ENCODE measurements at places on chromosomes 2 and 18.

DNA sequence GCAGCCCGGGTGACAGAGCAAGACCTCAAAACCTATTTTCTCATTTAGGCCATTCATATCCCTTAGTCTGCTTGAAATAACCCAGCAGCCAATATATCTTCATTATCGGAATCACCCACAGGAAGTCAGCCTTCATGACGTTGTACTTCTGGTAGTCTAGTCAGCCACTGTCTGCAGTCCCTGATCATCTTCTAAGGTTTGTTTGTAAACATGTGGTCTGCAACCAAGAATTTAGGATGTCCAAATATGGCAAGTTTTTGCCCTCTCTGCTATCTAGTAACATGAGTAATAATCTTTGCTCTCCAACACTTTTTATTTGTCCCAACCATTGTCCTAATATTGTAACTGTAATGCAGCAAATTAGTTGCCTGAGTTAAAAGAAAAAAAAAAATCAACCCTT, 92.5 kb downstream of the PRPF40A start:
- DNase-seq, result no peak

- DNase-seq, result no peak
These were observed 28.0 kb upstream of the EDAR start for GRCh38 chr2:109017017-109017416.

GRCh38 chr2:42830922-42831574, 38.7 kb upstream of the HAAO start:
- DNase-seq, result no peak

DNA sequence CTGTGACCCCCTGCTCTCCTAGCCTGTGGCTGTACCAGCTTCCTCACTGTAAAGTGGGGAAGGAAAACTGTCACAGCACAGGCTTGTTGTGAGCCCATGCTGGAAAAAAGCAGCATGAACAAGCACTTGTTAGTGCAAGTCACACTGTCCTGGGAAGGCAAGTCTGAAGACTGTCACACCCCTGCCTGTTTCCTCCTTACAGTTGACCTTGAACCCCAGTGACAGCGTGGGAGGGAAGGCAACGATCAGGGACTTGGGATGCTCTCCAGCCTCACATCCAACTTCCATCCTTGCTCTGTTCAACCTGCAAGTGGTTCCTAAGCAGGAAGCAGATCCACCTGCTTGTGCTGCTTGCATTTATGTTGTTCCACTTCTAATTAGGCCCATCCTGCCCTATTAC, 311.3 kb upstream of the KLHL29 start:
- no peak for DNase-seq

- no peak for DNase-seq
These were observed 143.5 kb downstream of the AQP4 start for GRCh38 chr18:26721854-26722564.

GRCh38 chr2:236799391-236800026, 229.9 kb downstream of the ACKR3 start:
- DNase-seq, result no peak

- DNase-seq, result no peak
These were observed 27.0 kb upstream of the TWIST2 start for GRCh38 chr2:238820916-238821315.

DNA sequence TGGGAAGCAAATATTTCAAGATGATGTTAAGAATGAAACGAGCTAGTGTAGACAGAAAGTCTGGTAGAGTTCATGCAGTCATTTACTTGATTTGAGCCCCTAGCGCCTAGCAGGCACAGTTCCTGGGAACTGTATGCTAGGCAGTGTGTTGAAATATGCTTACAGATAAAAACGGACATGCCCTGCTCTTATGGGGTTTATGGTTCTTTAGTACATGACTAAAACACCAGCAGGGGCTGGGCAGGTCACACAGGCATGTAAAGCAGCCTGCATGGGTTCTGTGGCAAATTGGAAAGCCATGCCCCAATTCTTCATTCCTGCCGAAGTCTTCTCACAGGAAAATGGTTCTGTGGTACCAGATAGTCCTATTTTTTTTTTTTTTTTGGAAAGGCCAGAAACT, 27.3 kb upstream of the MGAT5 start:
- no peak for DNase-seq

- no peak for DNase-seq
These were observed 8.2 kb upstream of the RNU2-63P start for GRCh38 chr2:88024509-88024908.

Data from skeletal muscle cell (primary cell).